Fibroblast of skin of abdomen (primary cell): ENCODE measurements at places on chromosomes 5 and 9.

GRCh38 chr9:111175350-111175749 lies 137.1 kb upstream of the LPAR1 start:
- no peak for DNase-seq

GRCh38 chr5:150021491-150022157 lies 21.1 kb downstream of the HMGXB3 start:
- DNase-seq, result peak; percentile 29

DNA sequence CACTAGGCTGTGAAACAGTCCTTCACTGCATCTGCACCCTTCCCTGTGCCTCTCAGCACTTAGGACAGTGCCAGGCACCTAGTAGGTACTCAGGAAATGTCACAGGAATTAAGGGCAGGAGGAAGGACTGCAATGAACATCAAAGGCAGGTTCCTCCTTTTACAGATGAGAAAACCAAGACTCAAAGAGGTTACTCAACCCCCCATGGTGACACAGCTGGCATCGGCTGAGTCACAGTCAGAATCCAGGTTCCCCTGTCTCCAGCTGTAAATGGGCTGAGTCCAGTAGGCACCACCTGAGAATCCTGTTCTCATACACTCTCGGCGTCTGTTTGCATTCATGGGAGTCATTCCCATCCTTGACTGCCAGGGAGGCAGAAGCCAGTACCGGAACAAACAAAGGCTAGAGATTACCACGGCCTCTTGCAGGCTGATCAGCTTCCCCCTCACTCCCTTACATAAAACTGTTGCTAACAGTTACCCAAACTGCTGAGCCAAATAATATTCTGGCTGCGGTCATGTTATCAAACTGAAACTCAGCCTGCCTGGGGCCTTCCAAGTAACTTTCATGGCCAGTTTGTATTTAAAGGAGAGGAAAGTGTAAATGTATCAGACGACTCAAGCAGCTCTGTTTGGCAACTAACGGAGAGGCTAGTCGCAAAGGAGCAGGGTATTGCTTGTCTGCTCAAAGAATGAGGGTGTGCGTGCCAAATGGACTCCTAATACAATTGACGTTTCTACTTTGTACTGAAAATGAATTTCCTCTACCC lies 201.7 kb downstream of the PAPPA start:
- DNase-seq, result no peak

DNA sequence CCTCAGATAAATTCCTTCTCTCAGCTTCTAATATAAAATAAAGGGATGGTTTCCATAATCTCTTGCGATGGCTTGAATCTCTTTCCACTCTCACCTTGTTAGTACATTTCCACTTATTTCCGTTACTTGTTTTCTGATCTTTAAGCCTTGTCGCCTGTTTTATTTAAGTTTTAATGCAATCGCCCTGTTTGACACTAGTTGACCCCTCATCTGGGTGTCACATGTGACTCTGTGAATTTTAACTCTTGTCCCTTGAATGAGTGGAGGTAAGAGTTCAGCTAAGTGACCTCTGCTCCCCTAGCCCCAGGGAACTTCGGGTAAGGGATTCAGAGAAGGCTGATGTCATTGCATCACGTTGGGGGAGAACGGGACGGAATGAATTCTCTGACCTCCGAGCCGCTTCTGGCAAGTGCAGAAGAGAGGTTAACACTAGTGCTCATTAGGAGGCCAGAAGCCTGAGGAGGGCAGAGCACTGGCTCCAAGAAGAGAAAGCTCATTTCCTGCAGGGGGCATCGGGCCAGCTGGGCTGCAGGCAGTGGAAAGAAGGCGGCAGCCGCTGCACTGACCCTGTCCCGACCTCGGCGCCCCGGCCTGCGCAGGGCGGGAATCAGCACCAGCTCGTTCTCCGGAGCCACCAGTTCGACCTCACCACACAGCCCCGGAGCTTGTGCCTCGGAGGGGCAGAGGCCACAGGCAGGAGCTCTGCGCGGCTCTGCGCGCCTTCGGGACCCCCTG lies 569 bp downstream of the HINT2 start:
- DNase-seq, result peak; percentile 41

DNA sequence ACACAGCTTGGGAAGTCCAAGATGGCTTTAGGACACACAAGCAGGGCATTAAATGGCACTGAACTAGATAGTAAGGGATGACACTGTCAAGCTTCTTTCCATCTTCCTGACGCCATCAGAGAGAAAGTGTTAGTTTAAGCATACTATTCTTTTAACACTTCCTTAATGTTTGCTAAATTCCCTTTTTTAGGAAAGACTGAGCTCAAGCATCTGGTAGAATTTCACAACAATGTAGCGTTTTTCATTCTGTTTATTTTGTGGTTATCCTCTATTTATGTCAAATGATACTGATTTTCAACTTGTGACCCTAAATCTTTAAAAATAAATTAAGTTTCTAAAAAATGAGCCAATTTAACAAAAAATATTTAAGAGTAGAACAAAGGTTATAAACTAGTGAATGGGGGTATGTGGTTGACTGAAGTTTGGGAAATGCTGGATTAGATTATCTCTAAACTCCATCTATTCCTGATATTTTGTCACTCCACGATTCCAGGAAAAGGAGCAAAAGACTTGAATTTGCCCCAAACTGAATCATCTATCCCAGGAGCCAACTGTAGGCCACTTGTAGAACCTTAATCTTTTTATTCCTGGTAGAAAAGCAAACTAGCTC lies 147.4 kb upstream of the KLF9 start:
- no peak for DNase-seq

DNA sequence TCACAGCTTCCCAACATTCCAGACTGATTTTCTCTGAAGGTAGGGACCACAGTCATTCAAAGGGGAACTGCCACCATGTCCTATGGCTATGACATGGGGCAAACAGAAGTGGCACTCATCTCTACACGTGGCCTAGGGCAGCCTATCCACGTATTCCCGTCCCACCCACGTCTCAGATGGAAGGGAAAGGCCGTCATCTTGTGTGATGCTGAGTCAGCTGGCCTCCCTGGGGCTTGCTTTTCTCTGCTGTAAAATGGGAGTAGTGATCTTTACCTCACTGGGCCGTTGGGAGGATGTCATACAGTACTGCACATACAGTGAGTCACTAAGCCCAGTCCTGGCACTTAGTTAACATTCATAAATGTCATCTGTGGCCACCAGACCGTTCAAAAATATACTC lies 72.3 kb downstream of the RAPGEF1 start:
- no peak for DNase-seq

- no peak for DNase-seq
Observed at GRCh38 chr5:133607451-133607850, 4.9 kb downstream of the FSTL4 start.

GRCh38 chr5:81181576-81182316 lies 51.4 kb upstream of the CKMT2 start:
- DNase-seq, result no peak

DNA sequence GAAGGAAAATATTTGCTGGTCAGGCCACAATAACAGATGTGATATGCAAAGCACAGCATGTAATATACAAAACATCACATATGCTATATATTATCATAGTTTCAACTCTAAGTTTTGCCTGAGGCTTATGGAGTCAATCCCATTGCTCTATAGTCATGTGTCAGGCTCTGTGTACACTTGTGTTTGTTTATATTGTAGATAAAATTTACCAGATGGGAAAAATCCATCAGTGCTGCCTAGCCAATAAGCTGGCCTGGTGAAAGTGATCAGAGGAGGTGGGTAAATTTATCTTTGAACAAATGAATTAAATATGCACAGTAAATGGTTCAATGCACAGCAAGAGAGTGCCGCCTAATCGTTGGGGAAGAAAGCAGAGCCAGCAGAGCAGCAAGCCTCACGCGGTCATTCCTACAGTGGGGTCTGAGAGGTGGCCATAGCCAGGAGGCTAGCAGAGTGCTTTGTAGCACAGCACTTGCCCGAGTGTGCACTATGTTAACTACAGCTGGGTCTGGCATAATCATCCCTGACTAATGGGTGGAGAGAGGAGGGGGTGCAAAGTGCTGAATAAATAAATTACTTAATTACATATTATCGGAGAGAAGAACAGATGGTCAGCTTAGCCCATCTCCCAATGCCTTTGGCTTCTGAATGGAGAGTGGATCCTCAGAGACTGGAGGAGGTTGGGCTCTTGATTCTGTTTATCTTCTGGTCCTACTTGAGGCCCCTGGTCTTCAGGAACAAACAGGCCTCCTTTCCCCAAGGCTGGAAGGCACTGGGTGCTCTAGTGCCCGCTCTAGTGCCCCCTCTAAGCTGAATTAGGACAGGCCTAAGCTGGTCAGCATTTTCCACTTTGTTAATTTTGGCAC lies 153.5 kb downstream of the MAT2B start:
- DNase-seq, result peak; percentile 5

- peak; percentile 49 for DNase-seq
Observed at GRCh38 chr5:138438724-138439476, at the start of gene REEP2. REEP2 (plus strand) TSS chr5:138439057; CDS start chr5:138439209, 152 bp downstream.

DNA sequence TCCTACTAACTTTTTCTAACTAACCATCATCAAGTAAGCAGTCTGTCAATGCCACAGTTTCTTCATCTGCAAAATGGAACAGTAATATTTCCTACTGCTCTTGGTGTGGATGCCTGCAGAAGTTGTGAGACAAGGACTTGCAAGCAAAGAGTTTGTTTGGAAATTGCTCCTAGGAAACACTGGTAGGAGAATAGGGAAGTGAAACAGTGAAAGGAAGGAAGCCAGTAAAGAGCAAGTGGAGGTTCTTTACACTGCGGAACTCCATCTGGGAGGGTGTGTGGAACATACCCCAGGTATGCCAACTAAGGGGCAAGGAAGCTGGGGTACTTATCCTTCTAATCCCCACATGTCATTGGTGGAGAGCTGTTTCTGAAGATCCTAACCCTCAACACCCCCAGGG lies 119.9 kb downstream of the FOXD1 start:
- DNase-seq, result no peak

GRCh38 chr9:96619491-96620180 lies at the start of gene CDC14B:
CDC14B (minus strand) TSS chr9:96619843; CDS start chr9:96619378, 465 bp downstream.
- peak; percentile 92 for DNase-seq

DNA sequence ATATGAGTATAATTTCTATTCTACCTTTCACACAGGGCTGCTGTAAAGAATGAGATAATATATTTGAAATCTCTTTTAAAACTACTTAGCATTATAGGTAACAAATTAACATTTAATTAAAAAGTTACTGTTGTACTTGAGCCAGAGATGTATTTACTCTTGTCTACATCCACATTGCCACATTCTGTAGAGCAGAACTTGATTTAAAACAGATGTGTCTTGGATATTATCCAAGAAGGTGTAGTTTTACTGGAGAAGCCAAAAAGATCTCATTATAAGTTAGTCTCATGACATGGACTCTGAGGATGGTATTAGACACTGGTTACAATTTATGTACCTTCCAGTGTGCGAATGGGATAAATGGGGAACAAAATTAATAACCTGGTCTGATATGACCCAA lies 293.1 kb upstream of the CCNH start:
- peak; percentile 4 for DNase-seq

DNA sequence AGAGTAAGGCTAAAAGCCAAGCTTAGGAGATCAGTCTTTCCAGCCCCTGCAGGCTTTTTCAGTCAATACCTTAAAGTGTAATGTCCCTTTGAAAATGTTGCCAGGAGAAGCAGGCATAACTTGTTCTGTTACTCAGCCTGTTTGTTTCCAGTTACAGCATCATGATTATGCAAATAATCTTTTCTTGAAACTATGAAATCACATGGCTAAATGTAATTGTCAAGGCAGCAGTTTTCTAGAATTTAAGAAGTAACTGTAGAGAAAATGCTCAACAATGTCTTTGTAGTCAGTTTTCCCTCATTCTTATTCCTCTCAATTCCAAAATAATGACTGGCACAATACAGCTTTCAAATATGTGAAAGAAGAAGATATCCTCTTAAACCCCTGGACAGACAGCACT lies 1.9 kb upstream of the GPR107 start:
- DNase-seq, result no peak

GRCh38 chr5:58496488-58496887 lies 5.3 kb downstream of the GAPT start:
- DNase-seq, result no peak

GRCh38 chr5:1541702-1542400 lies 18.1 kb upstream of the LPCAT1 start:
- no peak for DNase-seq

DNA sequence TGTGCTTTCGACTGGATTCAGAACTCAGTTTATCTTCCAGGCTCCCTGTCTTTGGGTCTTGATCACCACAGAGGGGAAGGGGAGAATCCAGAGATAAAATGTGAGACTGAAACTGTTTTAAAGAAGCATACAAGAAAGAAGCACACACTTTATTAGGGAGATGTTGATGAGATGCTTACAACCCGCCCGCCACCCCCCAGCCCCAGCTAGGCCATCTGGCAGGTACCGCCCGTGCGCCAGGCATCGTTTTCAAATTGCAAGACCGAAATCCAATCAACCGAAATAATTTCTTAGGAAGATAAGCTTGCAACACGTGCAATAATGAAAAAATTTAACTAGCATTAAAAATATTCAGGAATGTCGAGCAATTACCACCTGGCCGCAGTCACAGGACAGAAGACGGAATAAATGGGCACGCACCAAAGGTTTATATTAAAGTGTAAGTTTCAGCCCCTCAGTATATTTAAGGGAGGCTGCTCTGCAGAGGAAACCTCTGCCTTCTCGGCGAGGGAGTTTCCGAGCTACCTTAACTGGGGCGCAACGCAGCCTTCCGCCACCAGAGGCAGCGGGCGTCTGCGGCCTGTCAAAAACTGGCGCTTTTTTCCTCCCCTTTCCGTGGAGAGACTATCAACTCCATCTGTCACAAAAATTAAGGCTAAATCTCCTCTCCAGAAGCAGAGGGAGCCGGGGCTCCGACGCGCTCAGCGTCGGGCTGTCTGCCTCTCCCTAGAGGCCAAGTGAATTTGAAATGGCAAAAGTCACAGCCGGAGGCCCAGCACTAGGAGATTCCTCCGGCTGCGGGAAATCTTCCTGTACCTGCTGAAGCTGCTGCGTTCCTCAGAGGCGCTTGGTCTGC lies 996 bp upstream of the GAS1 start:
- peak; percentile 85 for DNase-seq

DNA sequence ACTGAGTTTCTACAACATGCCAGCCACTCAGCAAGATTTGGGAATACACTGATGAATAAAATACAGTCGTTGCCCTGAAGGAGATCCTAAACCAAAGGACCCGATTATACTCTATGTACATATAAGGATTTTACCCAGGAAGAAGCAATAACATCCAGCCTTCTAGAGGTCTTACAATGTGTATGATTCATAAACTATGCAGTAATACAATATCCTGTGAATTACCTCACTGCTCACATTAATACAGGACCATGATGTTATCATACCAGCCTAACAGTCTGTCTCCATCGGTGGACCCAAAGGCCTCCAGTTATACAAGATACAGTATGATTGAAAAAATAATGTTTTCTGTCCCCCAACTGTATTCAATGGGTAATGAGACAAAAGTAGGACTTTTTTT lies 310.5 kb upstream of the TRPM3 start:
- DNase-seq, result no peak

DNA sequence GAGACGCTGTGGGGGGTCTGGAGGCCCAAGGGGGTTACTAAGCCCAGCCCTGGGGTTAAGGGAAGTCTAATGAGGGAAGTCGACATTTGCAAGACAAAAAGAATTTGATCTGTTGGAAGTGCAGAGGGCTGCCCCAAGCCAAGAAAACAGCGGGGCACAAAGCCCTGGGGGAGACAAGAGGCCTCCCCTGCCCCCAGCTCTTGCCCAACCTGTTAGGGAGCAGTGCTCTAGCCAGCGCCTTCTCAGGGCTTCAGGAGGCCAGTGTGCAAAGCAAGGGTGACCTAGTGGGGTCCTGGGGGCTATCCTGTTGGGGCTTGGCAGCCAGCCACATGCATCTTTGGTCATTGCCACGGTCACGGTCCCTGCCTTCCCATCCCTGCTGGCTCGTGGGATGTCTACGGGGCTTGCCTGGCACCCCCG lies 25.2 kb downstream of the GFI1B start:
- no peak for DNase-seq

GRCh38 chr9:109639674-109640579 lies 140.1 kb upstream of the PALM2AKAP2 start:
- DNase-seq, result no peak

GRCh38 chr9:5593904-5594303 lies 35.0 kb upstream of the RIC1 start:
- no peak for DNase-seq
